ENCODE measurements at places on chromosomes 2 and 18.
A peak's percentile ranks its signal among the peaks of the same experiment; 100 is the strongest.

DNA sequence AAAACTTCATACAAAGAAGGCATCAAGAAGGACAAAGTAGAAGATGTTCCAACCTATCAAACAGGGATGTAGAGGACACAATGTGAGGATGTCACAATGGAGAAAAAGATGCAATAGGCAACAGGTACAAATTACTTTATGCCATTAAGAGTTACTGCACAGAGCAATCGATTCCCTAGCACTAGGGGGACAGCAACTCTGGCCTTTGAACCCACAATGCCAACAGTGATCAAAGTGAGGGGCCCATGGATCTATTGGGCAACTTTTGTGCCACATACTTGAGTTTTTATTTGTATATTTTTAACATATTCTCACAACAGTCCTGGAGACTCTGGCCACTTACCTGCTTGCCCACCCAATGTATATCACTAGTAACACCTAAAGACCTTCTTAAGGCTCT is 220.2 kb downstream of the HNMT start:
- no peak for DNase-seq

DNA sequence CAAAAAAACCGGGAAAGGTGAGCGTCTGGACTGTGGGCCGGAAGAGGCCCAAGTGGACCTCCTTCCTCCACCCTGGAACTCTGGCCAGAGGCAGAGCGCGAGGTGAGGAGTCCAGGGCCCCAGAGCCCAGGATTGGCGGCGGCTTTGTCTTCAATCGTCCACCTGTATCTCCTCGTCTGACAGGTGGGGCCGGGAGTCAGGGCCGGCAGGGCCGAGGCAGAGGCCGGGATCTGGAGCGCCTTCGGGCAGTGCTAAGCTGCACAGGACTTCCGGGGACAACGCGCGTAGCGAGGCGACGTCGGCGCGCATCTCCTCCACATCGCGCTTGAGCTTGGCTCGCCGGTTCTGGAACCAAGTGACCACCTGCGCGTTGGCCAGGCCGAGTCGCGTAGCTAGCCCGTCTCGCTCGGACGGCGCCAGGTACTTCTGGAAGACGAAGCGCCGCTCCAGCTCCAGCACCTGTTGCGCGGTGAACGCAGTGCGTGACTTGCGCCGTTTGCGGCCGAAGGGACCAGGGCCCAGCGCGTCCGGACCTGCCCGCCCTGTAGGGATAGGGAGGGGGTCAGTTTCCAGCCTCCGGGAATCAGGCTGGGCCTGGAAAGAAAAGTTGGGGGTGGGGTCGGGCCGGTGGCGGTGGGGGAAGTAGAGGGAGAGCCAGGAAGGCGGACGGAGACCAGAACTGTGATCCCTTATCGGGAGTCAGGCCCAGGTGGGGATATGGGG is 1.5 kb downstream of the LBX2 start:
- peak; percentile 66 for DNase-seq

DNA sequence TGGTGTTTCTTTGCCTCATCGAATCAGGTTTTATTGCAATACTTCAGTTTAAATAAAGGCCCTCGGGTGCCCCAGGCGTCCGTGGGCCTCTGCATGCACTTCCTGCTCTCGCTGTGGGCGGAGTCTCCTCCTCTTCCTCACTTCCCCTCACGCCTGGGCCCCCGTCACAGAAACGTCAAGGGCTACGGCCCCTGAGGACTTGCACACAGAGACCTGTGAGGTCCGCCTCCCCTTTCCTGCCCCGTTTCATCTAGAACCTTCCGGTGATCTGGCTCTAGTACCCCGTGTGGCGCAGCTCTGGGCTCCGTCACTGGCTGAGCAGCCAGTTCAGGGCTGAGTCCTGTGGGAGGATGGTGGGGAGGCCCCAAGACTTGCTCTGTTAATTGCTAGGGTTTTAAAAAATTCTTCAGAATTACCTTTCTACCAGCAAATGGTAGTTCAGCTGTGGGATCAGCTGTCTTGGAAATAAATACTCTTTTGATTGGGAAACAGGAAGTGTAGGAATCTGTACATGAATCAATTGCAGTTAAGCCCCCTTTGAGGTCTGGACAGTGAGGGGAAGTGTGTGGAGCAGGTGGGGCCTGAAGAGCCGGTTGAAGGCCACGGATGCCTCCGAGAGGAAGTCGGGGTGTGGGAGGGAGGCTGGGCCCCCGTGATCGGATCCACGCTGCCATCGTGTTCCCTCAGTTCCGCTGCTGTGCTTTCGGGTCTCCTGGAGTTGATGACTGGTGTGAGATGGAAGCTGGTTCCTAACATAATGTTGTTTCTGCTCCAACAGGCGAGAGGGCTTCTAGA is 10.2 kb downstream of the NFATC1 start:
- peak; percentile 89 for DNase-seq

- peak; percentile 70 for DNase-seq
Observed at GRCh38 chr2:219509780-219510511, 4.3 kb upstream of the ASIC4 start.

DNA sequence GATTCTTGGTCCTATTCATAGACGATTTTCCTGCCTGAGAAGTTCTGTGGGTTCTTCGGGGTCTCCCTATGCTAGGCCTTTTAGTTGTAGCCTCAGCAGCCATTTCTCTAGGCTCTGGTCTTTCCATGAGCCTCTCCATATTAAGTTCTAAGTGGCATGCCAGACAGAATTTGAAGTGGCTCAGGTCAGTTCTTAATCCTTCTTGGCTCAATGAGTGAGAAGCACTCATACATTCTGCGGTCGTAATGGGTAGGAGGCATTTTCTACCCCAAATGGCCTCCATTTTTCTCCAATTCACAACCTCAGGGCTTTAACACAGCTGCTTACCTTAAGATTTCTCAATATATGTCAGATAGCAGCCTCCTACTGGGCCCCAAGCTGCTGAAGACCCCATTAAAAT is 405.3 kb upstream of the GALNT5 start:
- no peak for DNase-seq

DNA sequence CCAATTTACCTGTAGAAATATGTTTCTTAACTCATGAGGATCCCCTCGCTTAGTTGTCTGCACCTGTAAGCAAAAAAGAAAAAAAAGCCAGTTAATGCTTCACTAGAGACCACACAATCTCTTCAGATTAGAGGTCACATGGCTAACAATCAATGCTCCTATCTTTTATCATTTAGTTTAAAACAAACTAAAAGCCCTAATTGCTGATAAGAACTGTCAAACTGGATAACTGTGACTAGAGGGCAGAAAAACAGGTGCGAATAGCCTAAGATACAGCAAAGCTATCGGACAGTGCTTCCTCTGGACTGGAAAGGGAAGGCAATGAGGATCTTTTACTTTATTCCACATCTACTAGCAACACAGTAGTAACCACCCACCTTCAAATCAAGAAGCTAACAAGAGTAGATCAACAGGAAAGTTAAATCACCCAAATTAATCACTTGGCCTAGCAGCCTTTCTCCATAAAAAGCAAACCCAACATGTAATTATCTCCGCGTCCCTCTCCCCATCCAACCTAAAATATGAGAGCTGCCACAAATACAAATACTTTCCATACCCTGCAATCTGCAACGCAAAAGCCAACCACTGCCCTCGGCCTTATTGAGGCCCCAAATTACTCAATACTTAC is 734 bp downstream of the SLC25A12 start:
- DNase-seq: no peak

- no peak for DNase-seq
Observed at GRCh38 chr2:46315103-46315890, 18.1 kb downstream of the EPAS1 start.

GRCh38 chr18:50359806-50360205 is 15.0 kb upstream of the SKA1 start:
- no peak for DNase-seq

DNA sequence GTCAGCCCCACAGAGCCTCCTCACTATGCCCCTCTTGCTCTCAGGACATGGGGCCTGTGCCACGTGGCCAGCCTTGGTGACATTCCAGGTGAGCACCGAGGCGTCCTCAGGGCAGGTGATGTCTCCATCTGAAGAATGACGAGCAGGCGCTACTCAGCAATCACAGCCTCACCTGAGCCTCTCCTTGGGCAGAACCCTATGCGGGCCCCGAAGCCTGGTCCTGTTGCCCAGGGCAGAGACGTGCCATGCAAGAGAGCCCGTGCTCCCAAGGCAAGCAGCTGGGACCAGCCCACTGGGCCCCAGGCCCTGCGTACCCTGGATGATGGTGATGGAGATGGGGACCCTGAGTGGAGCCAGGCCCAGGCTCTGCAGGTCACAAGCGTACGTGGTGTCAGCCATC is 32.5 kb upstream of the SELENOI start:
- DNase-seq: no peak

GRCh38 chr18:3594760-3595368 is 144.9 kb downstream of the TGIF1 start:
- DNase-seq: peak; percentile 57

DNA sequence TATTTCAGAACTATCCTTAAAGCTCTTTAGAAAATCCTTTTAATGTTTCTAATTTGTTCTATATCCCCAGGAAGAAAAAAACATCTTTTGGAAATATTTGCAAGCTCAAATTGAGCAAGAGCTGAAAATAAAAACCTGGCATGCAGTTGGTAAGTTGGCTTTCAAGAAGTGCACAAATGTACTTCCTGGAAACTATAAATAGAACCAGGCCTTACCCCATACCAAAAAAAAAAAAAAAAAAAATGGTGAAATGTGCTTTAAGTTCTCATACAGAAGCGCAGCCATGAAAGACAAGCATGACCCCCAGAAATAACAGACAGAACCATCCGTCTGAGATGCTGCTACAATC is 178.5 kb downstream of the HDAC4 start:
- DNase-seq: no peak

DNA sequence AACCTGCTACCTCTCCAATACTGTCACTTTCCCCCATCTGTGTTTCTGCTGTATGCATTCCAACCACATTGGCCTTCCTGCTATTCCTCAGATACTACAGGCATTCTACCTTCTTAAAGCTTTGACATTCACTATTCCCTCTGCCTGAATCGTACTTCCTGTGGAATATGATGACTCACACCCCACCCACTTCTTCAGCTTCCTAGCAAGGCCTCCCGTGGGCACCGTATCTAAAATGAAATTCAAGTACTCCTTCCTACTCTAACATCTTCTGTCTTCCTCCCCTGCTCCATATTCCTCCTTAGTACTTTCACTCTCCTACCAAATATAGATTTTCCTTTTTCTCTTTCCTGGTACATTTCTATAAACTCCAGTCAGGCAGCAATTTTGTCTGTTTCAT is 710.4 kb downstream of the RNF144A start:
- no peak for DNase-seq

GRCh38 chr2:145875016-145875415 is 1355.1 kb upstream of the ZEB2 start:
- DNase-seq: no peak

GRCh38 chr18:44781886-44782285 is 101.2 kb downstream of the SETBP1 start:
- DNase-seq: no peak

- DNase-seq: no peak
Observed at GRCh38 chr2:38444247-38444646, 67.2 kb upstream of the ATL2 start.

- no peak for DNase-seq
Observed at GRCh38 chr18:8625461-8626092, 16.3 kb downstream of the RAB12 start.

GRCh38 chr18:48940854-48941611 is 9.7 kb downstream of the SMAD7 start:
- DNase-seq: peak; percentile 82

GRCh38 chr2:74502720-74503505 is 3.5 kb upstream of the LBX2 start:
- DNase-seq: peak; percentile 74

DNA sequence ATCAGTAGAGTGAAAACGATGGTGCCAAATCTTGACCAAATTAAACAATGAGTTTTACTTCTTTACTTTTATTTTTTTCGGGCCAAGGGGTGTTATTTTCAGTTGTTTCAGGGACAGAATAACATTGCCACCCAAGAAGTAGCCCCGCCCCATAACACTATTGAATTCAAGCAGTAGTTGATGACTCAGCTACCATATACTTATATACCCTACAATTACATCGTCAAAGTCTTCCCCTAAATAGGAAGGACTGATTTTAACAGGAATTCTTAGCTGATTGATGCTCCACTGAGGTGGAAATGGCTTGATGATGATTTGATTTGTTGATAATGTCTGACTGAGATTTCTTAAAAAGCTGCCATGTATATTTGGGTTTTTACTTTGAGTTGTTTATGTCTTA is 24.7 kb downstream of the LYPD6B start:
- no peak for DNase-seq

GRCh38 chr2:108623616-108624015 is 89.3 kb downstream of the LIMS1 start:
- no peak for DNase-seq

DNA sequence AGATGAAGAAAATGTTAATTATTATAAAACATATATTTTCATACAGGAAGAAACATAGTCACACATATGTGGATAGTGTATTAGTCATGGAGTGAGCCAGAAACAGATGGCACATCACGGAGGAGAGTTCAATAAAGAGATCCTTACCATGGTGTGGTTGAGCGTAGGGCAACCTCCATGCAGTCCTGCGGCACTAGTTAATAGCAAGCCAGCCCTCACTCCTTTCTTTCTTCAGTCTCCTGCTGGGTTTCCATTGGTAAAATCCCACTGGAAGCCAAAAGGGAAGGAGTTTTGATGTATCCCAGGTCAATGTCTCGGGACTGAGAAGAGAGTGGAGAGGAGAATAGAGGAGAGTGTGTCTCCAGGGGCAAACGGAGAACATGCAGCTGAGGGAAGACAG is 328.1 kb downstream of the NR4A2 start:
- DNase-seq: no peak

- DNase-seq: no peak
Observed at GRCh38 chr2:105438104-105438929, 39.5 kb upstream of the FHL2 start.

DNA sequence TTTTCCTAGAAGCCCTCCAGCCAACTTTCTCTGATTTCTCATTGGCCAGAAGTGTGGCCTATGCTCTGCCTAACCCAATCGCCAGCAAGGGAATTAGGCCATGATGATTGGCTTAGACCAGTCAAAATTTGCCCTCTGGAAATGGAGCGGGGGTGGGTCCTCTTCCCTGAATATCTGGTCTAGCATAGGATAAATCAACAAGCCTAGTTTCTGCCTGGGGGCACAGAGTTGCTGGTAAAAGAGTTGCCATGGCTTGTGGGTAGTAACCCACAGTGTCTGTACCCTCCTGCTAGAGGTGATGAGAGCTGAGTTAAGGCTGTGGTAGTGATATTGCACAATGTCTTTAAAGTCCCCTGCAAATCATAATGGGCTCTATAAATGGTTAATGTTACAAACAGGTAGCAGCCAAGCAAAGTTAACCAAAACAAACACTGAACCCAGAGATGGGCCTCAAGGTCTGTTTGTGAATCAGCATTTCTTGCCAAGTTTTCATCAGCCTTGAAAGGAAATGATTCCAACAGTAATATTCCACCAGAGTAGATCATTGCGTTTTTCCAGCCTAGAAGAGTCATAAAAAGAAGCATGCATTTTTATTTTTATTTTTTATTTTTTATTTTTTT is 19.3 kb downstream of the GALM start:
- DNase-seq: no peak

DNA sequence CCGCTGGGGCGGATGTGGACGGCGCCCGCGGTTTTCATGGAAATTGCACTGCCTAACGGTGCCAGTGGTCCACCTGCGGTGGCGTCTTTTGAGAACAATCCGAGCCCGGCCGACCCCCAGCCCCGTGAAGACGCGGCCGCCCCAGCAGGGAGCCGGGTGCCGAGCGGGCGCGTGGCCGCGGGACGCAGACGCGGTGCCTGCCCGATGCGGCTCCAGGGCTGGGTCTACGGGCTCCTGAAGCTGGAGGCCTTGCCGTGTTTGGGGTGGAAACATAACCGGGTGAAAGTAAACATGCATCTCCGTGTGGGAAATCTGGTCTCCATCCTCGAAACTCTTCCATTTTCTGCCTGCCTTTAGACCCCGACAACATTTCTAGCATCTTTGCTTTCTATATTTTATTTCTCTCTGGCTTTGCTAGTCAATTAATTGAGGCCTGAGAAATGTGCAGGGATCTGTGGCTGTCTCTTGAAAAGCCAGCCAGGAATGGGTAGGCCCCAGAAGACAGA is 572 bp downstream of the INPP4A start:
- no peak for DNase-seq

Measured in stimulated activated CD8-positive, alpha-beta memory T cell treated with anti-CD3 and anti-CD28 coated beads, Interleukin-4, amount 100 ng/mL, for 48 hours (primary cell).